ENCODE measurements at places on chromosomes 12 and 14.

DNA sequence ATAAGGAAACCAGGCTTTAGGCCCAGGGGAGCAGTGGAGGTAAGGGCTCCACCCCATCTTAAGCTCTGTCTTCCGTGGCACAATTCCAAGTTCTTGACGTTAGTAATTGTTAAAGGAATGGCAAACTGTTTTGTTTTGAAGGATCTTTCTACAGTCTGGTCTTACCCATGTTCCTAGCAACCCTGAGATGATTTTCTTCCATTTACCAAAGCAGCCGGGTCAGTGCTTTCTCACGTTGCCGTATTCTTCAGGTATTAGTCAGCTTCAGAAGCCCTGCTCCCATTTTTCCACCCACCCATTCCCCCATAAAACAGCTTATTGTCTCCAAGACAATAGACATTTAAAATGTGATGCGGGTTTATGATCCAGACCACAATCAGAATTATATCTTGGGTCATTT, 10.3 kb downstream of the NRIP2 start:
- no peak for DNase-seq

DNA sequence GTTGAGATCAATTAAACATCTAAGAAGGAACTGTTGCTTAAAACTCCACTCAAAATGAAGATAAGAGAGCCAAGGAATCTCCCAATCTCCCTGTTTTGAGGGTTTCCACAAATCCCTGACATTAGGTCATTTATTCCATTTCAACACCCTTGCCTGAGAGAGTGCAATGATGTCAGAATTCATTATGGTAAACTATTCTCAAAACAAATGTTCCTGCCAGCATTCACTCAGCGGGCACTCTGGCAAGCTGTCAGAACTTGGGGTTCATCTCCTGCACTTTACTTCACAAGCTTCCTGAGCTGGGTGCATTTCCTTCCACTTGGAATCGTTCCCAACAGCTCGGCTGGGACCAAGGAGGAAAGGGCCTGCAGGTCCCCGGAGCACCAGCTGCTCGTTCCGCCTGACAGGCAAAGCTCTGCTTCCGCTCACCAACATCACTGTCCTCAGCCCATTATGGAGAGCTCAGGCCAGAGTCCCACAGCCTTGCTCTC, 117.8 kb downstream of the TTC7B start:
- no peak for DNase-seq

DNA sequence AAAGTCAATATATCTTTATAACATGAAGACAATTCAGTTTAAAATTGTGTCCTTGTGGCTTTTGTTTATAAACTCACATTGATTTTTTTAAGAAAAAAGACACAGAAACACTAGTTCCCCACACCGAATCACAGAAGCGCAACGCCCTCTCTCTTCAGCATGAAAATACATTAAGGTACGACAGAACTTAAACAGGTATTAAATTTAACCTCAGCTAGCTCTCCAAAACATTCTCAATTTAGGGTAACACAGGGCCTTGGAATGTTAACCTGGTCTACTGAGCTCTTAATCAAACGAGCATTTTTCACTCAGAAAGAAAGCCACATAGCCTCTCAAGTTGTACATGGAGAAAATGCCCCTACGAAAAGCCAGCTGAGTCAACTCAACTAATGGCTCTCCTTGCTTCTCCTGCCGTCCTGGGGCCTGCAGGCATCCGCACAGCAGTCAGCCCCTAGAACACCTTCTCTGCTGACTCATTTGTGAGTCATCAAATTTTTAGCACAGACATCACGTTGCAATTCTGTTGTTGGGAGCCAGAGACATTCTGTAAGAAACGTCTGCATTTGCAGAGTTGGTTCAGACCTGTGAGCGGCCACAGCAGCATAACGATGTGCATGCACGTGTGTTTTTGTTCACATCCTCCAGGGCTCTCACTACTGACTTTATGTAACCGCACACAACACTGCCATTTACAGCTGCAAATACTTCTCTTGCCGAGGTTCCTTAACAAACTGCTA, 141.6 kb downstream of the ITPR2 start:
- DNase-seq, result peak; percentile 7

DNA sequence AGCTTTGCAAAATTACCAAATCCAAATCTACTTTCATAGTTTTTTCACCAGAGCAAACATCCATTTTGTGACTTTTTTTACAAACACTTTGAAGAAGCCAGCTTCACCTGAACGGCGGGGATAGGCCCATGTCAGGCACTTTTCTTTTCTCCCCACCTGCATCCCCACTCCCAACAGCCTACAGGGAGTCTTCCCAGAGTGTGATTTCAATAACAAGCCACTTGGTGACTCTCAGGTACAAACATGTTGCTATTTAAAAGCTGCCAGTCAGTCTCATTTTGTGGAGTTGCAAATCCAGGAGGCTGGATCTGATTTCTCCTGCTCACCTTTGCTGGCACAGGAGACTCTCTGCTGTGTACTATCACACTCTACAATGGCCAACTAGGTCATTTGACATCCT, 285.5 kb downstream of the KCNH5 start:
- no peak for DNase-seq

- DNase-seq, result no peak
Measured at GRCh38 chr14:32578181-32578580, 249.1 kb downstream of the AKAP6 start.

DNA sequence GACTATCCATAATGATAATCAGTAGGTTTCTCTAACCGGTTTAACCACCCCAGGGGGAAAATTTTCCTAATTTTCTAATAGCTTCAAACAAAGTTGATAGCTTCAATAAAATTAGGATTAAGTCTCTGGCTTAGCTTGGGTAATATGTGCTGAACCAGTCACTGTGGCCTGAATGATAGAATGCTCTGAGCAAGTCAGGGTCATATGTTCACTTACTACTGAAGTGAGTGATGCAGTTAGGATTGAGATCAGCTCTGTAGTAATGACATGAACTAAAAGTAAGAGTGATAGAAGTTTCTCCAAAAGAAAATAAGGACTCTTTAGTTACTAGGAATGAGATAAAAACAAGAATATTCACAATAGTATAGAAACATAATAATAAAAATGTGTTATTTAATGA, 32.6 kb downstream of the ETNK1 start:
- DNase-seq, result no peak

GRCh38 chr14:54300881-54301280, 95.9 kb upstream of the CDKN3 start:
- DNase-seq, result no peak

GRCh38 chr12:110699591-110700445, 10.9 kb upstream of the HVCN1 start:
- DNase-seq, result no peak

GRCh38 chr14:75944607-75945241, 37.1 kb downstream of the TGFB3 start:
- no peak for DNase-seq

Data from GOT3 (cell line).